ENCODE measurements at places on chromosomes 6 and 20. TPM values are rescaled to one million over a fixed set of nuclear protein-coding genes. Genes with fewer than 3 reads are reported as not detected.

DNA sequence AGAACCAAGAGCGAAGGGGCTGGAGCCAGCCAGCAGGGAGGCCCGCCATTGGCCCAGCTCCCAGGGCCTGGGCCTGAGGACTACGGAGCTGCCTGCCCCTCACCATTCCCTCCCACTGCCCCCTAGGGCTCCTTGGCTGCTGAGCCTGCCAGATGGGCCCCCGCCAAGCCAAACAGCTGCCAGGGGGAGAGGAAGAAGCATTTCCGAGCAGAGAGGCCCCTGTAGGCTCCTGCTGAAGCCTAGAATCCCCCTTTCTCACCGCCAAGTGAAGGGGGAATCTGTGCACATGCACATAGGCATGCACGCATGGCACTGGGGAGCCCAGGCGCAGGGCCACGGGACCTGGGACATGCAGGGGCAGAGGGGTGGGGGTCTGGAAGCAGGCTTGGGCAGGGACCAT is 28.5 kb upstream of the MRPS18A start:
- DNase-seq: peak; percentile 44

DNA sequence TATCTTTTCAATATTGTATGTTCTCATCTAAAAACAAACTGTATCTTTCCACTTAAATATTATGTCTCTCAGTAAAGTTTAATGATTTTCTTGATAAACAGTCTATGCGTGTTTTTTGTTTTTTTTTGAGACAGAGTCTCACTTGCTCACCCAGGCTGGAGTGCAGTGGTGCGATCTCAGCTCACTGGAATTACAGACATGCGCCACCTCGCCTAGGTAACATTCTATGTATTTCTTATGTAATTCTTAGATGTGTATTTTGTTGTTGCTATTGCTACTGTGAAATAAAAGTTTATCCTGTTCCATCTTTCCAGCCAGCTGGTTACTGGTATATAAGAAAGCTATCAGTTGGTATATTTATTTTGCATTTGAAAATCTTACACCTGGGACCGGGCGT is 29.4 kb downstream of the ABHD12 start:
- no peak for DNase-seq

GRCh38 chr20:37468886-37469285 is 52.2 kb upstream of the NNAT start:
- DNase-seq: no peak

GRCh38 chr6:40413239-40413638 is 173.9 kb downstream of the LRFN2 start:
- DNase-seq: peak; percentile 17

DNA sequence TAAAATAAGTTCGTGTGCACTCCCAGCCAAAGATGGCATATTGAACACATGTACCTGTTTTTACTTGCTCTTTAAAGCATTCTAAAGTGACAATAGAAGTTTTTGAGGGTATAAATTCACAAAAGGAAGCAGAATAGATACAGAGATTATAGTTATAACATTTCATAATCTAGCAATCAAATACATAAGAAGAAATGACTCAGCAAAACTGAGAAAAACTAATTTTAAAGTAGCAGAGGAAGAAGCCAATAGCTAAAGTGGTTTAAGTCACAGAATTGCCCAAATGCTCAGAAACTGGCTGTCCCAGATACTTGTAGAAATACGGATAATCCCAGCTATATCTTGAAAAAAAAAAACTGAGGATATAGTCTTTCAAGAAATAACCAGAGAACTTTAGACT is 49.2 kb upstream of the TBC1D32 start:
- DNase-seq: no peak

GRCh38 chr20:42978184-42978974 is 211.3 kb downstream of the PTPRT start:
- no peak for DNase-seq

GRCh38 chr6:101705866-101706265 is 312.4 kb downstream of the GRIK2 start:
- DNase-seq: no peak

- peak; percentile 71 for DNase-seq
Measured at GRCh38 chr6:31114970-31115849, 610 bp downstream of the PSORS1C1 start.

GRCh38 chr6:55473722-55474121 is 105.3 kb downstream of the HMGCLL1 start:
- no peak for DNase-seq

Gene ASIP
- total RNA-seq: not detected

Gene IRF4
- total RNA-seq: 0.24 TPM

- DNase-seq: peak; percentile 88
Measured at GRCh38 chr6:131023834-131024504, 39.1 kb downstream of the EPB41L2 start.

DNA sequence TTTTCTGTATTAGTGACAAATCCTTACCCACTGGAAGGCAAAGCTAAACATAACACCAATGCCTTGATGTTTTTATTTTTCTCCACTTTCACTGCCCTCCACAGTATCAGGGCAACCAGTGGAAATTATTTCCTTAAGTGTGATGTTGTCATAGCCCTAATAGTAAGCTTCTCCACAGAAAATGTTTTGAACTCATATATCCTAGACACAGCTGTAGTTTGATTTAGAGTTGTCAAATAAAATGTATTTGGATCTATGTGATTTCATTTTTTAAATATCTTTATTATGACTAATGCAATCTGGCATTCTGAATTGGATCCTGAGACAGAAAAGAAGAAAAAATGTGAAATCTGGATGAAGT is 70.9 kb upstream of the UFL1 start:
- DNase-seq: no peak

Gene SLC35F1
- total RNA-seq: 0.84 TPM

Gene DDR1
- total RNA-seq: 16.6 TPM

DNA sequence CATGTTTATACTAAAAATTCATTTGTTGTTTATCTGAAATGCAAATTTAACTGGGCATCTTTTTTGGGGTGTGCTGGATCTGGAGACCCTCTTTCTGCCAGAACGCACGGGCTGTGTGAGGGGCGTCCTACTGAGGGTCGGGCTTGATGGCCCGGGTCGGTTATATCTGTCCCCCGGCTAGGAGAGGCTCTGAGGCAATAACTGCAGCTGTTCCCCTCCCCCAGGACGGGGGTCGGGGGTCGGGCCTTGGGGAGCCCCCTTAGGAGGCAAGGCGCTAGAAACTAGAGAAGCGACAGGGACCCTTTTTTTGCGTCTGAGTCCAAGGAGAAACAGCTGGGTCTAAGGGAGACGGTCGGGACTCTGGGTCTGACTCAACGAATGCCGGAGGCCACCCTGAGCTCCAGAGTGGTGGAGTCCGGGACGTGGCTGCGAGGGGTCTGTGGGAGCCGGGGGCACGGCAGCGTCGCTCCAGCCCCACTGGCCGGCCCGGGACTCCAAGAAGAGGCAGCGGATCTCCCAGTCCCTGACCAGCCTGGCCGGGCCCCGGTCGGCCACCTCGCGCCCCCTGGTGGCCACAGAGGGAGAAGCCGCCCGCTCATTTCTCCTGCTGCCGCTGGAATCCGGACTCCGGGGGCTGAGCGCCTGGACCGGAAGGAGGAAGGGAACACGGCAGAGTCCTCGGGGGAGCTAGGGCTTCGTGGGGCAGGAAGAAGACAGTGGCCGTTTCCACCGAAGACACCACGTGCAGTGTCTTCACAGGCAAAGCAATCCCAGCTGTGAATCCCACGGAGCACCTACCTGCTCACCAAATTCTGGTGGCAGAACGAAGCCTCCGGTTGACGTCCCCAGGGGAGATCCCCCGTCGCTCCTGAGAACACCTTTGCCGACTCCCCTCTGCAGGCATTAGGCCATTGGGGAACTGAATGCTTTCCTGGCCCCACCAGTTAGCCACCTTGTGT is 24.0 kb upstream of the SCML4 start:
- peak; percentile 80 for DNase-seq

DNA sequence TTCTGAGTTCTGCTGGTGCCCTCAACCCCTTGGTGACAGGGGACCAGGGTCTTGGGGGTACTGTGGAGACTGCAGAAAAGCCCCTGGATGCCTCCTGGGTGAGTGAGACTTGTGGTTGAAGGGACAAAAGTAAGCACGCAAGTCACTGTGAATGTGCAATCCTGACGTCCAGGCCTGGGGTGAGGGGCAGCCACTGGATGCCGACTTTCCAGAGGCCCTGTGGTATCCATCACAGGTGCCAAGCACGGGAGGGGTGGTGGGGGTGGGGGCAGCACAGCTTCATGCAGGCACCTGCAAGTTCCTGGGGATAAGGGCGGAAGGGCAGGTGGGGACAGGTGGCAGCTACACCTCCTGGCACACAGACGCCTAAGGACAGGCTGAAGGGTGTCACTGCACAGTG is 20.1 kb upstream of the UBE2V1 start:
- no peak for DNase-seq

GRCh38 chr6:2958776-2959175 is 12.6 kb downstream of the SERPINB6 start:
- DNase-seq: no peak

- no peak for DNase-seq
Measured at GRCh38 chr6:71537717-71538116, 249.1 kb downstream of the OGFRL1 start.

Gene FNDC1
- not detected for total RNA-seq

GRCh38 chr6:29831776-29832175 is 4.2 kb downstream of the HLA-G start:
- DNase-seq: peak; percentile 7

- peak; percentile 9 for DNase-seq
Measured at GRCh38 chr20:3380228-3381070, 27.0 kb downstream of the DNAAF9 start.

DNA sequence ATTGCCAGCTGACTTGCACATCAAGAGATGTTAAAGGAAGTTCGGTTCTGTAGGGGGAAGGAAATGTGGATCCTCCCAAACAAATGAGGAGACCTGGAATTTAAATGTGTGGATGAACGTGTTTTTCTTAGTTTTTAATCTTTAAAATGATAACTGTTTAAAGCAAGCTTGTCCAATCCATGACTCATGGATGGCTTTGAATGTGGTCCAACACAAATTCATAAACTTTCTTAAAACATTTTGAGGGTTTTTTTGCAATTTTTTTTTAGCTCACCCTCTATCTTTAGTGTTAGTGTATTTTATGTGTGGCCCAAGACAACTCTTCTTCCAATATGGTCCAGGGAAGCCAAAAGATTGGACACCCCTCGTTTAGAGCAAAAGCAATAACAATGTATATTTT is 12.6 kb downstream of the TUBB2B start:
- DNase-seq: no peak

GRCh38 chr6:113873043-113873667 is 16.0 kb downstream of the MARCKS start:
- DNase-seq: peak; percentile 78

Gene TCF21
- not detected for total RNA-seq

Gene VWA7
- 0.36 TPM for total RNA-seq

DNA sequence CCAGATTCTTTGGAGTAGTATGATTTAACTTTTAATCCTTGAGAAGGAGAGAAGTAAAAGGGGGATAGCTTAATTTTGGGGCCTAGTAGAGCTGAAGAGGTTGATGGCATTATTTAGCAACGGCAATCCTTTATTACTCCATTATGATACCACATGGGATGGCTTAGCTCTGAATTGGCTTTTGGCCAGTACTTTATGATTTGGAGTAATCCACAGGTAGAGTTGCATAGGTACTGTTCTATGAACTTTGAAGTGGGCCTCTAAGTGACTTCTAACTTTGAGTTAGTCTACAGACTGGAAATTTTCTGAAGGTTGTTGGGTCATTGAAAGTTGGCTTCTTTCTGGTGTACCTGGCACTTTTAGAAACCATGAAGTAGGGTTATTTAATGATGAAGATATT is 11.6 kb downstream of the YWHAB start:
- no peak for DNase-seq

DNA sequence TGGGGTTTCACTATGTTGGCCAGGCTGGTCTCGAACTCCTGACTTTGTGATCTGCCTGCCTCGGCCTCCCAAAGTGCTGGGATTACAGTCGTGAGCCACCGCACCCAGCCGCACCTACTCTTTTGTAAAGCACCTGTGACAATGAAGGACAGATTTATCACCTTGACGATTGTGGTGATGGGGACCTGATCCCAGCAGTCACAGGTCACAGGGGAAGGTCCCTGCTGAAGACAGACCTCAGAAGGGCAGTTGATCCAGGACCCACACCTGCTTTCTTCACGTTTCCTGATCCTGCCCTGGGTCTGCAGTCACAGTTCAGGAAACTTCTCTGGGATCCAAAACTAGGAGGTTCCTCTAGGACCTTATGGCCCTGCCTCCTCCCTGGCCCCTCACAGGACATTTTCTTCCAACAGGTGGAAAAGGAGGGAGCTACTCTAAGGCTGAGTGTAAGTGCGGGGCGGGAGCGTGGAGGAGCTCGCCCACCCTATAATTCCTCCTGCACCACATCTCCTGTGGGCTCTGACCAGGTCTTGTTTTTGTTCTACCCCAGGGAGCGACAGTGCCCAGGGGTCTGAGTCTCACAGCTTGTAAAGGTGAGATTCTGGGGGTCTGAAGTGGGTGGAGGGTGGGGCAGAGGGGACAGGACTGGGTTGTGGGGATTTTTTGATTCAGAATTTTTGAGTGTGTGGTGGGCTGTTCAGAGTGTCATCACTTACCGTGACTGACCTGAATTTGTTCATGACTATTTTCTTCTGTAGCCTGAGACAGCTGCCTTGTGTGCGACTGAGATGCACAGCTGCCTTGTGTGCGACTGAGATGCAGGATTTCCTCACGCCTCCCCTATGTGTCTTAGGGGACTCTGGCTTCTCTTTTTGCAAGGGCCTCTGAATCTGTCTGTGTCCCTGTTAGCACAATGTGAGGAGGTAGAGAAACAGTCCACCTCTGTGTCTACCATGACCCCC is 3.0 kb downstream of the HLA-E start:
- DNase-seq: no peak
